CD14-positive monocyte (primary cell): ENCODE measurements at places on chromosomes 3 and 15.
A peak's percentile ranks its signal among the peaks of the same experiment; 100 is the strongest.

DNA sequence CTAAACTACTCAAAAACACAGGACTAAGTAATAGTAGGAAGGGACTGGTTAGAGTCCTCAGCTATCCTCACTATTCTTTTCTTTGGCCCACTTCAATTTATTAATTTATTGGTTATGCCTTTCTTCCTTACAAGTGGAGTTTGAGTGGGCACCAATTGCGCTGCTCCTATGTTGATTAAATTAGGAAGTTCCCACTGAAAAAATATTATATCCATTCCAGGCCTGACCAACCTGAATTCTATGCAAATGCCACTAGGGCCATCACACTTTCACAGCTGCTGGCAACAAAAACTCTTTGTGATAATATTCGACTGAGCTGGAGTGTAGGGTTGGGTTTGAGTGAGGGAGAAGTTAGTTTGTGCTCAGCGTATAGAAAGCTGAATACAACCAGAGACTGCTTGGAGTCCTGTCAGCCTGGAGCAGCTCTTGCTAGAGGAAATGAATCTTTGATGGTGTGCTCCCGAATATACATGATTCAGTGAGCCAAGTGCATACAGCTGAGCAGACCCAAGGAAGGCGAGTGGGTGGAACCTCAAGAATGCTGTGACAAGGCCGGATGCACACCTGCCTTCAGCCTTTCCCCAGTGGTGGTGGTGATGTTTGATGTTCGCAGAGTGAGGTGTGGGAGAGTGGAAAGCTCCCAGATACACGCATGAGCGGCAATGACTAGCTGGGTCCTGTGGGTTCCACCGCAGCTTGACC lies 1.5 kb downstream of the ARHGEF3 start:
- no peak for DNase-seq

DNA sequence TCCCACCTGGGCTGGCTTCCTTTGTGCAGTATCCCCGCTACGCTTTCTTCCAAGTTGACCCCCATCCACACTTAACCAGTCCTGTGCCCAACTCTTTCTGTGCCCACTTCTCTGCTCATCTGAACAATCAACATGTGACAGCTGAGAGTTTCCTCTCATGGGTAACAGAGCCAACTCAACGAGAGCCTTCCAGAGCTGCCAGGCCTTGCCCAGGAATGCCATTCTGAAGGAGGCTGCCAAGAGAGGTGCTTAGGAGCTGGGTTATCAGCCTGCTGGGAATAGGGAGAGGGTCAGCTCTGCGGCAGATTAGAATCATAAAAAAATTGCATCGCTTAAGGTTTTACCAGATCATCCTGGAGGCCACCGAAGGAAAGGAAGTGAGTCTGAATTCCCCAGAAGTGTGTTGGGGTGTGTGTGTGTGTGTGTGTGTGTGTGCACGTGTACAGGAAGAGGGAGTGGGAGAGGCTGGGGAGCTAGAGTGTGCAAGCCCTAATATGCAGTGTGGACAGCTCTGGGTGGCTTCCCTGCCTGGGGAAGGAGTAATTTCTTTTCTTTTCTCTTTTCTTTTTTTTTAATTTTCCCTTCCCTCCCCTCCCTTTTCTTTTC lies 66.7 kb downstream of the ITGA11 start:
- DNase-seq, result no peak

GRCh38 chr15:73296609-73297353 lies 72.0 kb downstream of the HCN4 start:
- no peak for DNase-seq

DNA sequence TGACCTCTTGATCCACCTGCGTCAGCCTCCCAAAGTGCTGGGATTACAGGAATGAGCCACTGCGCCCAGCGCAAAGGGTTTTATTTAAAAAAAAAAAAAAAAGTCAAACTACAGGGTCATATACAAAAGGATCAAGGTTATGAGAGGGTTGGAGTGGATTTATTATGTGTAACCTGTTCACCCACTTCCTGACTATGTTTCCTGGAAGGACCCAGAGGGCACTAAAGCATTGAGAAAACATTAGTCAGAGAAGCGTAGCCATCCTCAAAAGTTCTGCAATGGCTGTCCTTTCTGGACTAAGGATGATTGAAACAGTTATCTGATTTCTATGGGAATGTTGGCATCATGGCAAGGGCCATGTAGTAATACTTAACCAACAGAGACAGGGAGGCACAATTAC lies 7.3 kb upstream of the SCAPER start:
- no peak for DNase-seq

DNA sequence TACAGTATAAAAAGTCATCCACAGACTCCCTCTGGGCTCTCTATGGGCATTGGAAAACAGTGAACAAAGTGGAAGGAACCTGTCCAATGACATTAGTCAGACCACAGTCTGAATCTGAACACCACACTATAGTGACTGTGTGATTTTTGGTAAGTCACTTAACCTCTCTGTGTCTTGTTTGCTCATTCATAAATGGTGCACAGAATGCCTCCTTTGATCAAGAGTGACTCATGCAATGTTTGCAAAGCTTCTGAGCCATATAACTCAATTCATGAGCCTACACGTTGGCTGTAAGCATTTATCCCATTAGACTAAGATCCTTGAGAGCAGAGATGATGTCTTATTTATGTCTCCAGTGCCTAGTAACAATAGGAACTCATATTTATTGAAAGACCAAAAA lies 46.7 kb downstream of the SV2B start:
- DNase-seq, result no peak

DNA sequence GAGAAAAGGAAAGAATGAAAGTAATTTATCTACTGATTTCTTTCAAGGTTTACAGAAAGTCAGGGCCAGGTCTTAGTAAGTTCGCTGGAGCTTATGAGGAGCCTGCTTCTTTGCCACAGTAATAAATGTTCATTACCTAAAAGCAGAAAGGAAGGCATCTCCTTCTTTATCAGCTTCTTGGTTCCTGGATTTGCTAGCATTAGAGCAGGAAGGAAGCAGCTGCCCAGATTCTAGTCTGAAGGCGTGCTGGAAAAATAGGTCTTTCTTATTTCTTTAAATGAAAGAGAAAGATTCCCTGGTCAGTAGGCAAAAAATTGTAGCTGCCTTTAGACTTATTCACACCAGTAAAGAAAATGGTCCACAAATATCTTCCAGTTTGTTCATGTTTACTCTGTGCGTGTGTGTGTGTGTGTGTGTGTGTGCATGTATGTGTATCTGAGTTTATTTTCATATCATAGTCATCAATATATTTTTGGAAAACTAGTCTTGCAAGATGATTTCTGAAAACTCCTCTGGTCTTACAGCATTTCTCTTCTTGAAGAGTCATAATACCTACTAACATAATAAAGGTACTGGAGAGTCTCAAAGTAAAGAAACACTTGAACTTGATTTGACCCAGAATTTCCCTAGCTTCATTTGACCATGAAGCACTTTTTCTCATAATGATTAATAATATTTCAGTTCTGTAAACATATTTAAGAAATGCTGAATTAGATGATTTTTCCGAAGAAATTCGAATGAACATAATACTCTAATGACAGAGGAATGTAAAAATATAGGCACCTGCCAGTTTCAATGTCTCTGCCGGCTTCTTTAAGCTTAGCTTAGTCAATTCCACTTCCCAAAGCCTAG lies 255.3 kb upstream of the ZPLD1 start:
- peak; percentile 2 for DNase-seq
